ENCODE measurements at places on chromosomes 5 and 9.

DNA sequence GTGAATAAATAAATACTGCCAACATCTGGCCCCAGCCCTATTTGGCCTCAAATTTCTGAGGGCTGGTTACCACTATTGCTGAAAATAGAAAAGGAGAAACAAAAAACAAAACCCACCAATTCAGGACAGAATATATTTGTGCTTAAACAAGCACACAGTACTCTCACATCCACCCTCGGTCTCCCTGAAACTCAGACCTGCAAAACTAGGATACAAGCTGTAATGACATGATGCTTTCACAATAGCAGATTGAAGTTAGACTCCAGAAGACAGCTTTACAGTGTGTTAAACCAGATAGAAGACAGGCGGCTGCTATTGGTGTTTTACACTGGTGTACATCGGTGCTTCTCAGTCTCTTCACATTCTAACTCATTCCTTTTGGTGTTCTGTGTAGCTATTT lies 214.9 kb upstream of the DMRT1 start:
- DNase-seq, result no peak

DNA sequence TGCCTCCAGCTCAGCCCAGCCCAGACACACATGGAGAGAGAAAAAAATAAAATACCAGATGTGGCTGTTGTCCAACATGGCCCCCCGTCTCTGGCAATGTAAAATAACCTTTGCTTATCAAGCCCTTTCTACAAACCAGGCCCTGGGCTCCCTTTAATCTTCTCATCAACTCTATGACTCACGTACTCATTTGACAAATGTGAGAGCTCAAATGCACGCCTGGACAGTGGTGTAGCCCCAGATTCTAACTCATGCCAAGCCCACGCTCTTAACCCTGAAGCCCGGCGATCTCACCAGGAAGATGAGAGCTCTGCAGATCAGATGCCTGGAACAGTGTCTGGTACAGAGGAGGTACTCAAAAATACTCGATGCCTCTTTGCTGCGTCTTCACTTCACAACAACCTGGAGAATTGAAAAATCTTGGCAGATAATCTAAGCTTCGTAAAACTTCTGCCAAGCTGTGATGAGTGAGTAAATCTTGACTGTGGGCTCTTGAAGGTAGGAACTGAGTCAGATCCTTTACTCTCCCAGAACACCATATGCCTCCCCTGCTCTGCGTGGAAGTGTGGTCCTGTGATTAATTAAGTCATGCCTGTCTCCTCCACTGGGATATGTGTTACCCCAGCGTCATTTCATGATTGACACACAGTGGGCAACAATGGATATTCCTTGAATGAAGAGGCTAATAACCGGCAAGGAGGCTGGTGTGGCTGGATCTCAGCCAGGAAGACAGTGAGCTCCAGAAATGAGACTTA lies 102.0 kb upstream of the FSTL4 start:
- DNase-seq, result no peak

GRCh38 chr5:9082996-9083395 lies 462.9 kb downstream of the SEMA5A start:
- DNase-seq, result no peak

GRCh38 chr9:93309889-93310425 lies 126.0 kb downstream of the WNK2 start:
- no peak for DNase-seq
